WTC11 (cell line): ENCODE measurements at places on chromosomes 16 and 17.

- no peak for DNase-seq
These were observed 180.2 kb downstream of the CCT6B start for GRCh38 chr17:34781071-34781470.

DNA sequence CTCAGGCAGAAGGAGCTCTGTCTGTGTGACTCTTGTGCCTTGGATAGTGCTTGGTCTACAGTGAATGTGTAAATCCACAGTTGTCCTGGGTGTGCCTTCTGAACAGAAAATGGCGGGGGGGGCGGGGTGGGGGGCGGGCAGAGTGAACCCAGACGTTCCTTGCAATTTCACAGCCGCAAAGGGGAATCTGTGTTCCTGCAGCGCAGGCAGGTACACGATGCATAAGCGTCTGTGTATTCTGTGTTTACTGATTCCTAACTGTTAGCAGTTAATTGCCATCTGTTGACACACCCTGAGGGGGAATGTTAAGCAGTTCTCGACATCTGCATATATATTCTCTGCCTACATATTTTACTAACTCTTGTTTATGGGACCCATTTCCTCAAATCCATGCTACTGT is 123.5 kb upstream of the ZFHX3 start:
- no peak for DNase-seq

DNA sequence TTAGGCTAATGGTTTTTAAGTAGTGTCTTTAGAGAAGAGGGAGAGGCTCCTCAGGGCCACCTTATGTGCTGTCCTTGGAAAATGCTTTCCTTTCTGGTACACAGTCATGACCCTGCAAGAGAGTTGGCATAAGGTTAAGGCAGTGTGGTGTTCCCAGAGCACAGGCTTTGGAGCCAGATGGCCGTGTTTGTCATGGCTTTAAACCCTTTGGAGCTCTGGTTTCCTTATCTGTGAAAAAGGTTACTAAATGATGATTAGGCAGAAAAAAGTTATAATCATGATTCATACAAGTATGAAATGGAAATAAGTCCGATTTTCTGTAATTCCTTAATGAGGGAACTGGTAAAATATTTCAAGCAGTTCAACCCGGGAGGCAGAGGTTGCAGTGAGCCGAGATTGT is 13.2 kb downstream of the UTP4 start:
- no peak for DNase-seq

DNA sequence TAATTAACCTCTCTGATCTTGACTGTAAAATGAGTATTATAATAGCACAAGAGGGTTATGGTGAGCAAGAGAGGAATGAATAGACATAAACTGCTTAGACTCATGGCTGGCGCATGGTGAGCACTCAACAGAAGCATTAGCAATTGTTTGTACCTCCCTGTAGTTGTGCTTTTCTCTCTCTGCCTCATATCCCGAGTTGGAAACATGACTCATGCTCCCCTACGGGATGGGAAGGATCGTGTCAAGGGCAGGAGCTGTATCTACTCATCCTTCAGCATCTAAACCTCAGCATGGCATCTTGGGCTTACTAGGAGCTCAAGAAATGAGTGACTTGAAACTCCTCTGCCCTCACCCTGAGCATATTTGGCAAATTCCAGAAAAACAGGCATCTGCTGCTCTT is 299.6 kb downstream of the MAP2K4 start:
- DNase-seq = no peak

GRCh38 chr17:27579304-27579703 is 51.7 kb upstream of the LGALS9 start:
- DNase-seq = no peak

- no peak for DNase-seq
These were observed 51.0 kb upstream of the GPRC5B start for GRCh38 chr16:19935694-19936093.

- no peak for DNase-seq
These were observed 664.6 kb upstream of the CA10 start for GRCh38 chr17:52823155-52823554.

DNA sequence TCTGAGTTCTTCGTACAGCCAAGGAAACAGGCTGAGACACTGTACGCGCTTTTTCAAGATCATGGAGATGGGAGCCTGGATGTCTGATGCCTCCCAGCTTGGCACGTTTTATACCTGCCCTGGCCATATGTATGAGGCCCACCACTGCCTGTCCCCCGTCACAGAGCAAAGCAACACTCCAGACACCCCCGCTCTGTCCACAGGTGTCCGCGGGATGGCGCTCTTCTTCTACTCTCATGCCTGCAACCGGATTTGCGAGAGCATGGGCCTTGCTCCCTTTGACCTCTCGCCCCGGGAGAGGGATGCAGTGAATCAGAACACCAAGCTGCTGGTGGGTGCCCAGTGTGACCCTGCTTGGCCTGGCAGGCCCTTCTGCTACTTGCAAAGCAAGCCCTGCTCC is 39.8 kb upstream of the POLR3E start:
- no peak for DNase-seq

DNA sequence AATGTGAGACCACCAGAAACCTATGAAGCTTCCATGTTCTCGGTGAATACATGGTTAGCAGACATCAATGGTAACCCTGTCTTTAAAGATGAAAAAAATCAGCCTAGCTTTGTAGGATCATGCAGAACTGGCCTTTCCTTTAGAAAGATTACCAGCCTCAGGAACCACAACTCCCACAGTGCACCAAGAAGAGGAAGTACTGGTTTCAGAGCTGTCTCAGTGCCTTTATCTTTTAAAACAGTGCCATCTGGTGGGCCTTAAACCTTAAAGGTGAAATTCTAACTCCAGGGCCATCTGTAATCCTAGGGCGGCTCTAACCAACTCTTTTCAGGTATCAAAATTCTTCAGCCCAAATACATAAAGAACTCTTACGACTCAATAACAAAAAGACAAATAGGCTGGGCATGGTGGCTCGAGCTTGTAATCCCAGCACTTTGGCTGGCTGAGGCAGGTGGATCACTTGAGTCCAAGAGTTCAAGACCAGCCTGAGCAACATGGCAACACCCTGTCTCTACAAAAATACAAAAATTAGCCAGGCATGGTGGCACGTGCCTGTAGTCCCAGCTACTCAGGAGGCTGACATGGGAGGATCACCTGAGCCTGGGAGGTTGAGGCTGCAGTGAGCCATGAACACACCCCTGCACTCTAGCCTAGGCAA is 5.4 kb downstream of the ATPAF2 start:
- no peak for DNase-seq

GRCh38 chr16:19523184-19523558 is 571 bp upstream of the CCP110 start:
- DNase-seq = no peak

DNA sequence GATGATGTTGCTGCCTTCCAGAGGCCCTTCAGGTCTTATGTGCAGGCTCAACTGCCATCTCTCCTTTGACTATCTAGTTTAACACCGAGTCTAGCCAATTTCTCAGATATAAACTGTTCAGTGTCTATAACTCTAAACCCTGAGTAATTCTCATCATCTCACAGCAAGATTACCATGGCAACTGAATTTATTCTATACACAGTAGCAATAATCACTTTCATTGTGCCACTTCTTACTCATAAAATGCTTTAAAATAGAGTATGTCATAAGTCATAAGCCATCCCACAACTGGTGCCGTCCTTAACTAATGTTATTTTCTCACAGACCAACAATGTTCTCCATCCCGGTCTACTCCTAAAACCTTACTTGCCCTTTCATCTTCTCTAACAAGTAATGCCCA is 45.0 kb downstream of the SYNRG start:
- no peak for DNase-seq

- peak; percentile 54 for DNase-seq
These were observed 2.3 kb upstream of the CBX4 start for GRCh38 chr17:79841369-79842135.

DNA sequence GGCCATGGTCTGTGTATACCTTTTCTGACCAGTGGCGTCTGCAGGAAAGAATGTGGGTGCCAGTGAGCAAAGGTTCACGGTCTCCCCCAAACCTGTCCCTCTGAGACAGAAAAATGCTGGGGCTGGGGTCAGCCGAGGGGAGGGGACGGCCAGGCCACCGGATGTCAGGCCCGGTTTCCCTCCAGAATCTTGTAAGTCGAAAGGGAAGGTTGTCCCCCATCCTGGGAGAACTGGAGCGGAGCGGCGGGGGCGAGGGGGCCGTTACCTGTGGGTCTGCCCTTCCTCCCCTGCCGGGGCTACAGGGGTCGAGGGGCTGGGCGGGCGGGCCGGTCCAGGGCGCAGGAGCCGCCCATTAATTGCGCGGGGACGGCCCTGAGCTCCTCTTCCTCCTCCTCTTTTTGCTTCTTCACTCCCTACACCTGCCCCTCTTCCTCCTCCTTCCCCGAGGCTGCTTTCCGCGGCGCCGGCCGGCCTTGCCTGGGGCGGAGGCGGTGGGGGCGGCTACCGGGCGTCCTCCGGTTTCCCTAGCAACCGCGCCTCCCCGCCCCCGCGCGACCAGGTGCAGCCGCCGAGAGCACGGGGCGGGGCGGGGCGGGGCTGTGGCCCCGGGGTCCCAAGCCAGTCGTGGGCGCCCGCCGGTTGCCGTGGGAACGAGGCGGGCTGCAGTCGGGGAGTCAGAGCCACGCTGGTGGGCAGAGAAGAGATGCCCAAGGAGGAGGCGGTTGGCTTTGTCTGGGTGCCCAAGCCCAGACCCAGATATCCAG is at the start of gene MARCHF10:
Gene MARCHF10, minus strand, starts transcription at position 503 of the 764 bp plus-strand sequence. CDS start 6,579 bp downstream, outside the sequence.
- peak; percentile 77 for DNase-seq

GRCh38 chr17:29061036-29061435 is 18.1 kb downstream of the PIPOX start:
- no peak for DNase-seq

- peak; percentile 63 for DNase-seq
These were observed 11.8 kb downstream of the SYT17 start for GRCh38 chr16:19179546-19180490.

DNA sequence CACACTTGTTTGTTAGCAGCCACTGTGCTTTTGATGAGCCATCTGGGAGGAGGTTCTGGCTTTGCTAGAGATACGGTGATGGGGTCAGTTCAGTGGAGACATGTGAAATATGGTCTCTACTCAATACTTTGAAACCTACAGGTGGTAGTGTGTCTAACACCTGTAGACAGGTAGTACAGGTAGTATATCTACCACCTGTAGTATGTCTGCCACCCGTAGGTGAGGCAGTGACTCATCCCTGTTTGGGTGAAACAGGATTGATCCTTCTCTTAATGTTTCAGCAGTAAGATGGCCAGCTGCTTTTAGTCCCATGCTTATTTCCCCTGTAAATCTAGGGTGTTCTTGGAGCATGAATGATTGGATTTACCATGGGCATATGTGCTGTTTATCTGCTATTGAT is 240.8 kb downstream of the SNX29 start:
- DNase-seq = no peak

GRCh38 chr16:19307587-19308241 is 22.2 kb downstream of the CLEC19A start:
- peak; percentile 73 for DNase-seq

GRCh38 chr17:70865993-70866804 is 696.9 kb downstream of the KCNJ2 start:
- DNase-seq = no peak

DNA sequence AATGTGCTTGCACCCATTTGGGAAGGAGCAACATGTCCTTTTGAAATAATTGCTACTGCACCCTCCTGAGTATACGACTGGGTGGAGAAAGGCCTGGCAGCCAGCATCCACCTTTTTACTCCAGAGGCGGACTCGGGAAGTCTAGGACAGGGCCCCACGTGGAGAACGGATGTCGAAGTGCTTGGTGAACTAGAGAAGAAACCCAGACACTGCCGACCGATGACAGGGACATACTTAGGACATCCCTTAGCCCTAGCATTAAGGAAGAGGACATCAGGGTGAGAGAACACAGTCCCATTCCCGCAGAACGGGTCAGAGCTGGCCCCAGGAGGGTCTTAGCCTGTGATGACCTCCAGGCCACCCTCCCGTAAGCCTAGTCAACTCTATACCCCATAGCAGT is 3.8 kb downstream of the YBX2 start:
- no peak for DNase-seq

- no peak for DNase-seq
These were observed 1.1 kb downstream of the GPS2 start for GRCh38 chr17:7313890-7314718.

- DNase-seq = no peak
These were observed 45.8 kb upstream of the STAC2 start for GRCh38 chr17:39271546-39271945.

GRCh38 chr17:45225051-45225700 is 3.5 kb downstream of the FMNL1 start:
- no peak for DNase-seq

DNA sequence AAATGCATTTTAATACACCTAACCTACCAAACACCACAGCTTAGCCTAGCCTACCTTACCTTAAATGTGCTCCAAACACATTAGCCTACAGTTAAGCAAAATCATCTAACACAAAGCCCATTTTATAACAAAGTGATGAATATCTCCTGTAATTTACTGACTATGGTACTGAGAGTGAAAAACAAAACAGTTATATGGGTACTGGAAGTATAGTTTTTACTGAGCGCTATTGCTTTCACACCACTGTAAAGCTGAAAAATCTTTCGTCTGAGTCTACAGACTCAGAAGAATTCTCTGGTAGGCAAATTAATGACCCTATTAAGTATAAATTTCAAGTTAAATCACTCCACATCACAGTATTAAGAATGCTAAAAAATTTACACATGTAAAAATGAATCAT is 3.5 kb downstream of the GRB2 start:
- DNase-seq = no peak

GRCh38 chr16:17296431-17296830 is 174.3 kb downstream of the XYLT1 start:
- no peak for DNase-seq

- DNase-seq = peak; percentile 88
These were observed 134.8 kb downstream of the HS3ST2 start for GRCh38 chr16:22948603-22949368.

GRCh38 chr17:81165246-81166032 is at the start of gene PVALEF:
Gene PVALEF, plus strand, starts transcription at chr17:81165507. Its CDS starts 15,720 bp downstream, at chr17:81181227.
- peak; percentile 53 for DNase-seq

GRCh38 chr17:69066482-69066881 is 5.8 kb upstream of the ABCA9 start:
- no peak for DNase-seq

DNA sequence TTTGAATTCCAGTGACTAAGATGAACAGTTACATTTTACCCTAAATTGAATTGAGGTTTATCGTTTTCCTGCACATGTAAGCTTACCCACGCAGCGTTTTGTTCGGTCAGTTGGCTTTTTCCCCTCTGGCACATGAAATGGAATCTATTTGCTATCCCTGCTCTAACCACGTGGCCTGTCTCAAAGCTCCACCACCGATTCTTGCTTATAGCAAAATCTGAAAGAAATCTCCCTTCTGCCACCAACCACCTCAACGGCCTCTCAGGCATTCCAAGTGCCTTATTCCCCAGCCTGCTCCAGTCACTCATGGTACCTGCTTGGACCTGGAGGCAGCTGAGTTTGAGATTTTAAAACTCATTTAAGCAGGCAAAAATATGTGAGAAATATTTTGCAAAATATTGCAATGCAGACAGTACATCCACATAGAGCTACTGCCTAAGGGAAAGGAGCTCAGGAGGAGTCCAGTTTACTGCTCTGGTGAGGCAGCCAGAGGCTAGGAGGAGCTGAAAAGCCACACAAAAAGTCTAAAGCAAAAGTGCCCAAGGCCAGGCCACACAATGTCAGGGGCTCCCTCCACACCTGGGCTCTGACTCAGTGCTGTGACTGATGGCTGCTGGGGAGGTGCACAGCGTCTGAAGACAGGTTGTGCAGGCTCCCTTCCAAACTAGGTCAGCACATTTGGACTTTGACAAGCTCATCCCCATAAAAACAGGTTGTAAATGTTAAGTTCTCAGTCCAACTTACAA is 26.4 kb downstream of the ARHGAP17 start:
- no peak for DNase-seq
